NCI-H1436 treated with DMSO at 0.1 percent for 48 hours (cell line): ENCODE measurements at places on chromosomes 4 and X.

- no peak for DNase-seq
Measured at GRCh38 chr4:105135785-105136184, 10.9 kb upstream of the TET2 start.

- no peak for DNase-seq
Measured at GRCh38 chr4:6065934-6066590, 47.8 kb upstream of the C4orf50 start.

DNA sequence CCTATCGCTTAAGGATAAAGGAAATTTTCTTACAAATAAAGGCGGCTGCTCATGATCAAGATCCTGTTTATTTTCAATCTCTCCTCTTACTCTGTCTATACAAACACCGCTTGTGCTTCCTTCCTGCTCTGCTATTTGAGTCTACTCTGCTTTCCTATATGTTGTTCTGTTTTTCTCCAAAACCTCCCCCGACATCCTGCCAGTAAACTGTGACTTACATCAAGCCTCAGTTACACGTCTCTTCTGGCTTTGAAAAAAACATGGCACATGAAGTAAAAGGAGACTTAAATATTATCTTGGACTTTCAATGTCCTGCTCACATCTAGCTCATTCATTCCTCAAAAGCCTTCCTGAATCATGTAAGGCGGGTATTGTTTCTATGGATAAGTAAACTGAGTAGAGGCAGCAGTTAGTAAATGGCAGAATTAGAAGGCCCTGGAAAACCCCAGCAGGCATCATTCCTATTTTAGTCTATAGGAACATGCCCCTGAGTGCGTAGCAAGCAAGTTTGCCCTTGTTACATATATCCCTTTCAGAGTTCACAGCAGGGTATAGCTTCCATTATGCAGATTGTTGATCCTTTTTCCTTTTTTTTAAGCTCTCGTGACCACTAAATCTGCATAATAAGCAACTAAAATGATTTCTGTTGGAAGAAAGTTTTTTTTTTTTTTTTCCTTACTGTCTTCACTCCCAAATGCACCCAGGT, 280.1 kb downstream of the RAPGEF2 start:
- no peak for DNase-seq

GRCh38 chr4:3223346-3223745, 25.6 kb upstream of the MSANTD1 start:
- DNase-seq, result no peak

- no peak for DNase-seq
Measured at GRCh38 chr4:169485791-169486742, 126.3 kb downstream of the NEK1 start.
